ENCODE measurements at places on chromosomes 5 and 9.
A peak's percentile ranks its signal among the peaks of the same experiment; 100 is the strongest.

DNA sequence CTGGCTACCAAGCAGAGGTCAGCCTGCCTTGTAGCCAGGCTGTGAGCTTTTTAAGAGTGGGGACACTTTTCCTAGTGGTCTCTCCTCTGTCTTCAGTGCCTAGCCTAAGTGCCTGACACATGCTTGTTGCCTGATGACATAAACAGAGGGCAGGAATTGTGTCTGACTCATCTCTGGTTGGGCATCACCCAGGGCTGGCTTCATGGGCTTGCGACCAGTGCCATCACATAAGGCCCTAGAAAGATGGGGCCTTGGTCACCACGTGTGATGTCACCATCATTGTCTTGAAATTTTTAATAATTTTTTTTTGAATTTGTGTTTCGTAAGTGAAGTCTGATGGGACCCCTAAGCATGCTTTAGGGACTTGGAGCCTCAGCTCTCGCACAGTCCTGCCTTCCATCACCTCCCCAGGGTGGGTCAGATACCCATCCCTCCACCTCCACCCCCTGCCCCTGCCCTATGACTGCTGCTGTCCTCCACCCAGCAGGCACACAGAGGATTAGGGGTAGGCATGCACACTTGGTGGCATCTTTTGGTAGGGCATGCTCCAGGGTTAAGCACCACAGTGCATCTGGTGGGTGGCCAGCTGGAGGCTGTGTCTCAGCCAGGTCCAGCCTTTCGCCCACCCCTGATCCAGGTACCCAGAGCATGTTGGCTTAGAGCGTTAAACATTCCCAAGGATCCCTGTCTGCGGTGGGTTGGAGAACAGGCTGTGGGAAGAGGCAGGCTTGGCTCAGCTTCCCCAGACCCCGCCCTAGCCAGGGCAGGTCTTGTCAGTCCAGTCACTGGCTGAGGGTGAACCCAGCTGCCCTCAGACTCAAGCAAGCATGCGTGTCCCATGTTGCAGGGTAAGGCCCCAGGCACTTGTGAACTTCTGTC lies 80.1 kb upstream of the SH3PXD2B start:
- DNase-seq: no peak

DNA sequence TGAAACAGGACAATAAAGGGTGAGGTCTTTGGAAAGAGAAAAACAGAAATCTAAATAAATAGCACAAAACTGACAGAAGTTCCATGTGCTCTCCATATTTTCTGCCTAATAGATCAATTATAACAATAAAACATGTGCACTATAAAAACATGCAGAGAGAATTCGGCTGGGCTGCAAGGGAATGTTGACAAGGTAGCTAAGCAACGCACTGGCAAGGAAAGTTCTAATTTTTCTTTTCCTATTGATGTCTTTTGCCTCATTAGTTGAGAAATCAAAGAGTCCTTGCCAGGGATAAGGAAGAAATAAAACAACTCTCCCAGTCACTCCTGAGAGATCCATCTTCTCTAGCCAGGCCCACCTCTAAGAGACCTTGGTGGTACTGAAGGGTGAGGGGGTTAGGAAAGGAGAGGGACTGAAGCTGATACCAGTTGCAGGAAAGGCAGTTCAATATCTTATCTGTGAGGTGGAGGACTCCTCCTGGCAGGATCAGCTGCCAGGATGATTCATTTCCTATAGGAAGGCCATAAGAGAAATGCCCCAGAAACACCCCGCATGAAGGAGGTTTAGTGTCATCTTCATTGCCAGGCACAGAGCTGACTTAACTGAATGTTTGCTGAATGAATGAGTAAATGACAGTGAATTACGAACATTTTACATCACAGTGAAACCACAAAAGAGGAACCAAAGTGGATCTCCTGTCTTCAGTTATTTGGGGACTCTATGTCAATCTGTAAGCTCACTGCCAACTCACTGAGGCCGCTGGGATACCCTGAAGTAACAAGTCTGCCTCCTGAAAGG lies 63.7 kb upstream of the IFNK start:
- DNase-seq: peak; percentile 49

- DNase-seq: no peak
These were observed 9.0 kb downstream of the CD274 start for GRCh38 chr9:5459289-5459829.

GRCh38 chr9:111161015-111161415 lies 122.7 kb upstream of the LPAR1 start:
- no peak for DNase-seq

DNA sequence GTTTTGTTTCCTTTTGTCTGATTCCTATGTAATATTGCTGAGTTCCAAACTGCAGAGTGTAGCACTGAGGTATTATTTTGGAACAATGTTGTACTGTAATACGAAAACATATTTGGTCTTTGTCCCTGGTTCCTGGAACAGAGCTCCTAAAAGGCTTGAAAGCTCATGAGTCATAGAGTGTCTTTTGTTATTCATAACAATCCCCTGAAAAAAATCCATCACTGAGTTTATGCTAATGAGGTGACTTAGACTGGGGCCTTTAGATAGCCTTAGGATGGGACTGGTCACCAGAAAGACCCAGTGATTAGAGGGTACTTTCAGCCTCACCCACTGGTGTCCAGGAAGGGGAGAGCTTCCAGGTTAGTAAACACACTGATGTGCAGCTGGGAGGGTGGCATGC lies 132.7 kb upstream of the POU5F2 start:
- no peak for DNase-seq

DNA sequence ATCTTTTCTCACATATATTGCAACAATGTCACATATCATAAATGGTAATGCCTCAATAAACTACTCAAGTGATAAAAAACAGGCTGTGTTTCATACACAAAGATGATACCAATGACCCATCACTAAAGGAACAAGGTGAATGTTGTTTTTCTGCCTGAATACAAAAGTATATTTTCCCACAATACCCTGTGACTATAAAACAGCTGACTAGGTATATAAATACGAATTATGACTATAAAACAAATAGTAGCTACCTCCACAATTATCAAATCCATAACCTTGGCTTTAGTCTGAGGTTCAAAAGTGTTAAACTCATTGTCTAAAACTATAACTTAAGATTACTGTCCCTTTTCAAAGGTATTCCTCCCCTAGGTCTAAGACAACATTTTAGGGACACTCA lies 58.7 kb downstream of the MPDZ start:
- DNase-seq: no peak

DNA sequence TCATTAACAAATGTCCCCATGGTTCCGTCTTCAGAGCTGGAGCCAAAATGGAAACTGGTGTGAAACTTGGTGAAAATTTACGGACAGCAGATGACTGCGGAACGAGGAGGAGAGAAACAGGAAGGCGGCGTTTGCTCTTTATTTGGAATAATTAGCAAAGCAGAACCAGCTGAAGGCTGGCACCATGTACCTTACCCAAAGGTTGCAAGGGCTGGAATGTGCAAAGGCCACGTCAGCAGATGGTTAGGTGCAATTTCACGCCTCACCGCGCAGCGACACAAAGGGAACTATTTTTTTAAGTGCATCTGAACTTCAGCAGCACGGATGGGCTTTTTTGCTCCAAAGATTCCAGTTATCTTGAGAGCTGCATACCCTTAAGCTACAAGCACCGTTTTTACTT lies 127.4 kb downstream of the COL23A1 start:
- DNase-seq: no peak

GRCh38 chr5:38739011-38739704 lies 106.7 kb upstream of the OSMR start:
- DNase-seq: no peak

GRCh38 chr5:2562036-2562435 lies 189.4 kb downstream of the IRX2 start:
- no peak for DNase-seq

GRCh38 chr5:66519626-66520025 lies 76.6 kb upstream of the MAST4 start:
- DNase-seq: no peak

GRCh38 chr9:137241490-137242268 lies 592 bp downstream of the TUBB4B start:
- DNase-seq: peak; percentile 64

DNA sequence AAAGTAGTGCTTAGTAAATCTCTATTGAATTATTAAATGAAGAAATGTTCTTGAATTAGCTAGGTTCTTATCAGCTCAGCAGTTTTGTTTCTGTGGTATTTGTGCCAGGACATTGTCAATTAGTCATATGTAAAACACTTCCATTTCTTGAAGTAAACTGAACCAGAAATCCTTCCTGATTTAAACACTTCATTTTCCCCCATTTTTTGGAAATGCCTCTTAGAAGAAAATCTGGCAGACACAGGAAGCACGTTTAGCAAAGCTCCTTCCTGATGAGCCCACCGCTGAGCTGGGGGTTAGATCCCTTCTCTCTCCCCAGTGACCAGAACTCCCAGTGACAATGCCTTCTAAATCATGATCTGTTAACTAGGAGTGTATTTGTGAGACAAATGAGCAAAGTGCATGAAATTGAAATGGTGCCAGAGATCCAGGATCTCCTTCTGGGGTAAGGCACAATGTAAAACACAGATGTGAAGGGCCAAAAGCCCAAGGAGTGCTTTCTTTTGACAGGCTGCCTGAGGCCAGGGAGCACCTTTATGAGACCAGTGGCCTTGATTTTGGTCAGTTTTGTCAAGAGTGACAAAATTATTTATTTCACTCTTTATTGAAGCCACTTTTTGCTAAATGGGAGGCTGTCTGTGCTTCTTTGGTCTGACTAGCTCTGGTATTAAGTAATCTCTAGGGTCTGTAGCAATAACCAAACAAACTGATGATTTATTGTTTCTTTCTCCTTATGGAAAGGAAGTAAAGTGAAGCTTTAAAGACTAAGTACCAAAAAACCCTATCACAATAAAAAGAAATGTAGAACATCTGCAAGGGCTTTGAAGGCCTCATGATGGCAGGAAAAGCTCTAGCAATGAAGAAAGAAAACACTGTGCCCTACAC lies 25.5 kb upstream of the RUSC2 start:
- no peak for DNase-seq

GRCh38 chr5:135051399-135051798 lies 17.4 kb upstream of the PITX1 start:
- no peak for DNase-seq

- DNase-seq: no peak
These were observed 443.8 kb downstream of the BNC2 start for GRCh38 chr9:16426716-16427115.

DNA sequence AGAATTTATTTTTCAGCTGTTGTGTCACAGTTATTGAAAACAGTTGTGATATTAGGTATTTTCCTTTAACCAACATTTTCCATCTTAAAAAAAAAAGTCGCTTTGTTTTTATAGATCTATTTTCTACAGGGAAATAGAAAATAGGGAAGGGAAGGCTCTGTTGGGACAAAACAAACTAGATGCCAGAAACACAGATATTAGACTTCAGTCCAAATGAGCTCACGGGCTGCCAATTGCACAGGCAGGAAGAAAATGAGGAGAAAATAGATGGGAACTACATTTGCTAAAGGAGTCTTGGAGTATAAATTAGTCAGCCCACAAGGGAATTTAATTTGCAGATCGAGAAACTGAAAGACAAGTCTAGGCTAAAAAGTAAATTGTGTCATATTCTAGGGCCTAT lies 21.4 kb upstream of the ISOC1 start:
- no peak for DNase-seq

- no peak for DNase-seq
These were observed 7.0 kb upstream of the AK1 start for GRCh38 chr9:127884427-127884911.

DNA sequence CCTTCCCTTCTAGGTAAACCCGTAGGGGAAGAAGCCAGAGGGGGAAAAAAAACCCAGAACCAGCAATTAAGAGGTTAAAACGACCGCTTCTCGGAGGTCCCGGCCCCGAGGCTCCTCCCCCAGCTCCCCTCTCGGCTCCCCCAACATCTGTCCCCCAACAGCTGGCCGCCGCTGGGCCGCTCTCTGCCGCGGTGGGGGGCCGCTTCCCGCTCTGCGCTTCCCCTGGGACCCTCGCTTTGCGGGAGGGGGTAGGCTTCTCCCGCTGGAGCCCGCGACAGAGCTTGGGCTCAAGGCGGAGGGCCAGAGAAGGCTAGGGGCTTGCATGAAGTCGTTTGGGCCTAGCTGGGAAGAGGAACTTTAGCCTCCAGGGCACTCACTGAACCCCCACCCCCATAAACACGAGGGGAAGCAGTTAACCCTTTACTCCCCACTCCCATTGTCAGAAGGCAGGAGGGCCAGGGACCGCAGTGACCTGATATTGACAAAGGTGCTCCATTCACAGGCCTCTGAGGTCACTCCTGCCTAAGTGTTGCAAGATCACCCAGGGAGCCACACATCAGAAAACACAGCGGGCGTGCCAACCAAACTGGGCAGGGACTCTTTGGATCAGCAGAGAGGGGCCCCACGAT lies 7.5 kb downstream of the LHX6 start:
- DNase-seq: no peak

Measured in CD4-positive, alpha-beta T cell treated with Interleukin-1 beta for 1 hour (primary cell).